Stimulated activated CD4-positive, alpha-beta T cell treated with anti-CD3 and anti-CD28 coated beads, Interleukin-1b, Interleukin-23, amount 100 ng/mL, for 4 hours (primary cell): ENCODE measurements at places on chromosomes 7 and 10.
A peak's percentile ranks its signal among the peaks of the same experiment; 100 is the strongest.

GRCh38 chr10:5317547-5318107 lies 47.1 kb upstream of the UCN3 start:
- DNase-seq, result peak; percentile 67

GRCh38 chr10:62492012-62492869 lies 118.1 kb downstream of the ZNF365 start:
- DNase-seq, result no peak

- DNase-seq, result no peak
Measured at GRCh38 chr10:12221323-12222298, 25.6 kb downstream of the CDC123 start.

GRCh38 chr7:38506756-38507155 lies 124.4 kb downstream of the AMPH start:
- no peak for DNase-seq

DNA sequence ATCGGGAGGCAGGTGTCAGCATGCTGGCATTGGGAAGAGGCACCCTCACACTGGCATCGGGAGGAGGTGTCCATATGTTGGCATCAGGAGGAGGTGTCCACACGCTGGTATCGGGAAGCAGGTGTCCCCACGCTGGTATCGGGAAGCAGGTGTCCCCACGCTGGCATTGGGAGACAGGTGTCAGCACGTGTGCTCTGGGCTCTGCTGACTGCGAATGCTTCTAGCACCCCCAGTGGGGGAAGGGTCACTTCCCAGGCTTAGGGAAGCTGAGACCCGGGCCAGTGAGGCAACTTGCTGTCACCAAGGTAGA lies 92.5 kb upstream of the IKZF1 start:
- DNase-seq, result no peak

DNA sequence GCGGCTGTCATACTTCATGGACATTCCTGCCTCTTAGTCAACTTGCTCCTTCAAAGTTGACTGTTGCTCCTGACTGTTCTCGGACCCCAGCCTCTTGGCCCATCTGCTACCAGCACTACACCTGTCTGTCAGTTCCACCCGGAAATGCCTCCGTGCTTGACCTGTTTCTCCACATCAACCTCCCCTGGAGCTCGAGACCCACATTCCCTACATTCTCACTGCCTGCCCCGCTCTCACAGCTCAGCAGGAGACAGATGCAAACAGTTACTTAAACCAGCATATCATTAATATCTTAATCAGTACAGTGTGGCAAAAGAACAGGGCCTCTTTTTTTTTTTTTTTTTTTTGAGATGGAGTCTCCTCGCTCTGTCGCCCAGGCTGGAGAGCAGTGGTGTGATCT lies 174.3 kb downstream of the NRP1 start:
- no peak for DNase-seq

- DNase-seq, result no peak
Measured at GRCh38 chr7:71784180-71784579, 628.0 kb downstream of the CALN1 start.

GRCh38 chr10:88413412-88413811 lies 169.7 kb downstream of the RNLS start:
- no peak for DNase-seq

DNA sequence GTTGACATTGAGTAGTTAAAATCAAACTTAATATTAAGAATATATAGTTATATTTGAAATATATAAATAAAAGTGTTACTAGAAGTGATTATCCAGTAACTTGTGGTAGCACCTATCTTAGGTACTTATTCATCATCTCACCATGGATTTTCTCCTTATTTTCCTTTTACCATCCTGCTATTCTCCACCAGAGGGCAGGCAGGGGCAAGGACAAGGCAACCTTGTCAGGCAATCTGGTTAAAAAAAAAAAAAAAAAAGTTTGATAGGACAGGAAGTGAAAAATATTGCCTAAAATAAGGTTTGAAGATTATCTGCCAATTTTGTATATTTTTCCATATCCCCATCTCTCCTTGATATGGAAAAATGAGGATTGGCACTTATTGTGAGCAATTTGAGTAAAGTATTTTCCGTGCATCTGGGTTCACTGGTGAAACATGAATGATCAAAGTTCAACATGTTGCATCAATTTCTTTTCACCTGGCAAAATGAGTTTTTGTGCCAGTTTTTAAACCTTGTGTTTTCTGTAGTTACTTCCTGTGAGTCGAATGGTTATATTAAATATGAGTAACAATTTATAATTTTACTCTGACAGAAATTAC lies 256.7 kb downstream of the AGMO start:
- no peak for DNase-seq
